Dermis blood vessel endothelial cell (primary cell): ENCODE measurements at places on chromosomes 7 and 10. TPM values are rescaled to one million over a fixed set of nuclear protein-coding genes. Genes with fewer than 3 reads are reported as not detected.

CCDC3 gene
- total RNA-seq = 0.28 and 1.4 TPM in 2 replicates

DNA sequence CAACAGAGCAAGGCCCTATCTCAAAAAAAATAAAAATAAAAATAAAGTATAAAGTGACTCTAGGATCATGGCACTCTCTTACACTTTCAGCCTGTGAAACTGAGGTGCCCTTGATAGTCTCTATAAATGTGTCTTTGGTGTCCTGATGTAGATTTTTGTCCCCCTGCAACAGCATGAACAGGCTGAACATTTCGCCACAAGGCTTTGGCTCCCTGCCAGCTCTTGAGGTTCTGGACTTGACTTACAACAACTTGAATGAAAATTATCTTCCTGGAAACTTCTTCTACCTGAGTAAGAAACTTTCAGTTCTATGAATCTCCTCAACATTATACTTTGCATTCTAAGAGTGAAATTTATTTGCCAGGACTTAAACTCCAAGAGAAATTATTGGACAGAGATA, 48.1 kb upstream of the BMS1 start:
- no peak for DNase-seq

- DNase-seq = no peak
These were observed 6.7 kb upstream of the PARP12 start for GRCh38 chr7:140069298-140069949.

DNA sequence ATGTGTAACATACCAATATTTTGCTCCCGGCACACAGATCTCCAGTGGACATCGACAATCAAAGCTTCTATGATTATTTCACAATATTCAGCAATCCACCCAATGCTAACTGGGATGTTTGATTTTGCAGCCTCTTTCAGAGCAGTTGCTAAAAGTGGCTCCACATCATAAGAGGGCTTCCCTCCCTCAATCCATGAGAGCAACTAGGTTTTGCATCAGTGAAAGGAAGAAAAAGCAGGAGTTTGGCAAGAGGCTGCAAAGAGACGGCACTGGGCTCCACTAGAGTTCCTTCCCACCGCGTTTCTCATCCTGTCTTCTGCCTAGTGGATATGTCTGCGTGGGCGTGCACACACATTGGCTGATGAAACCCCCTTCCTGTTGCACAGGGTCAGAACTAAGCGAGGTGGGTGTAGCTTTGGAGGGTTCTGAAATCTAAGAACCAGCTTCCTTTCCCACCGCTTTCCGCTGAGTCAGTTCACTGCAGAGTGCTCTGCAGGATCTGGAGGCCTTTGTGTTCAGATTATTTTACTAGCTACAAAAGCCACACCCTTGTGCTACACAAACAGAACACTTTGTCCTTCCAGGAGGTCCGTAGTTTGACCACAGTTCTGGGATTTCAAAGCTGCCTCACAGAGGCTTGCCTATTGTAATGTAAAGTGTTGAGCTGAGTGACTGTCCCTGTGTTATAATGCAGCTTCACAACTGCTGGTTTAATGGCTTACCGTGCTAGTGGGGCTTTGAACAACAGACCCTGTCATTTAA, 28.1 kb downstream of the ARL4A start:
- peak; percentile 96 for DNase-seq

DNA sequence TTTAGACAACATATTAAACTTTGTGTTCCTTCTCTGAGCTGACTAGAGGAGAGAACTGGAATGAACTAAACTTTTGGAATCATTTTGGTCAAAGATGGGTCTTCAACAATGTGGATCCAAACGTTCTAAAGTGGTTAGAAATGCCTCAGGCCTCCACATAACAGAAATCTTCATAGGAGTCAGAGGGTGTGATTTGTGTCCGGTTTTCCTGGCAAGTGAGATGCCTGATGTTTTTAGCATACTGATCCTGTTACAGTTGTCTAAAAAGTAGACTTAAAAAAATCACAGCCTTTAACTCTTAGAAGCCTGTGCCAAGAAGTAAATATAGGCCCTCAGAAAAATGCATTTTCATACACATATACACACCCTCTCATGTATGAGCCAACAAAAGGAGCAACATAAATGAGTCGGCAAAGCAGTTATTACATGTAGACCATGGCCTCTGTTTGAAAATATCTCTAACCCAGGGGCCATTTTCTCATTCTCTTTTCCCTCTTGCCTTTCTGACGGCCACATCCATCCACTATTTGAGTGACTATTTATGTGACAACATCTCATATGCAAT, 64.5 kb downstream of the ST7 start:
- DNase-seq = no peak

DNA sequence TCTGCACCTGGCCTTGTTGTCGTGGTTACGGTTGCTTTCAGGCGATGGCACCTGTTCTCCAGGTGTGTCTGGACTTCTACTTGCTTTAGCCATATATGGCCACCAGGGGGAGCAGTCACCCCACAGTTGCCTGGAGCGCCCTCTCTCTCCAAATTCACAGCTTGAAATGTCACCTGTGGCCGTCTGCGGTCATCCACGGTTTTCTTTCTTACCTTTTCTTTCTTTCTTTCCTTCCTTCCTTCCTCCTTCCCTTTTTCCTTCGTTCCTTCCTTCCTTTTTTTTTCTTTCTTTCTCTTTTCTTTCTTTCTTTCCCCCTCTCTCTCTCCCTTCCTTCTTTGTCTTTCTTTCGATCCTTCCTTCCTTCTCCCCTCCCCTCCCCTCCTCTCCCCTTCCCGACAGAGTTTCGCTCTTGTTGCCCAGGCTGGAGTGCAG, 150.5 kb upstream of the VKORC1L1 start:
- DNase-seq = peak; percentile 60

EPO gene
- not detected in 2 replicates for total RNA-seq

DNA sequence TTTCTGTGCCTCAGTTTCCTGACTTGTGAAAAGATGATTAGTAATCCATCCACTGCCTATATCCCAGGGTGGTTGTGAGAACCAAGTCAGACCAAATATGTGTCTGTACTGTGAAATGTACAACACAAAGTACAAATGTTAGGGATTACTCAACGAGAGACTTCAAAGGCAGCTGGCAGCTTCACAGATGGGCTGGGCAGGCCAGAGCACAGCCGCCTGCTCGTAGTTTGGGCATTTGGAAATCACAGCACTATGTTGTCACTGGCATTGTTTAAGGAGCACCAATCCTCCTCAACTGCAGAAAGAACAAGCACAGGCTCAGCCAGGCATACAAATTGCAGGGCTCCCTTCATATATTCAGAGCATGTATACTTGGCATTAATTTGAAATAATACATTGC, 64.5 kb upstream of the C10orf90 start:
- DNase-seq = no peak
